ENCODE measurements at places on chromosomes 11 and 22.

- DNase-seq = no peak
Measured at GRCh38 chr11:825366-826226, 2.1 kb upstream of the CRACR2B start.

DNA sequence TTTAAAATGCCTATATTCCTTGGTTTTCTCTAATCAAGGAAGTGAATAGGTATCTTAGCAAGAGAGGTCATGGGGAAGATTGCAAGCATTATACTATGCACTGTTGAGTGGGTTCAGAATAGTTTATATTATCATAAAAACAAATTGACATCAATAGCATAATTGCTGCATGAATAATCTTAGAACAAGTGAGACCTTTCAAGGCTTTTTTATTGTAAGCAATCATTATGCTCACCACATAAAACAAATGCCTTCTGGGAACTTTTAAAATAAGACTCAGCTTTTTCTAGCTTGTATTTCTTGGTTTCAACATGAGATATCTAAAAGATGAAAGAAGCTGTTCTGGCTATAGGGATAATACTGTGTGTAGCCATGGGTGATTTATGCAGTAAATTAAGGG, 135.6 kb upstream of the ZC3H12C start:
- DNase-seq = no peak

- peak; percentile 23 for DNase-seq
Measured at GRCh38 chr11:34075178-34075820, 23.8 kb downstream of the CAPRIN1 start.

DNA sequence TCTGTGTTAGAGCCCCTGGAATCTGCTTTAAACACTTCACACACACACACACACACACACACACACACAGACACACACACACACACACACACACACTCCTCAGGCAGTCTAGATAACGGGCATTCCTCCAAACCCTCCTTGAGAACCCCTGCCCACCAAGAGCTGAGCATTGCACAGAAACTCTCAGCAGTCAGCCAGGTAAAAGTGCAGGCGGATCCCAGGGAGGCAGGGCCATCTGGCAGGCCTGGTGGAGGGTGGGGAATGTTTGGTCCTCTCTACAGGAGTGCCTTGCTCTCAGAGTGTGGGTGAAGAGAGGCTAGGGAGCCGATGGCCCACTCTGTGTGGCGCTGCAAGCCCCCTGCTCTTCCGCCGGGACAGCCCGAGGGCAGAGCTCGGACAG, 190.2 kb downstream of the BUD13 start:
- DNase-seq = no peak

GRCh38 chr11:44992181-44992582, 41.5 kb upstream of the TP53I11 start:
- no peak for DNase-seq

DNA sequence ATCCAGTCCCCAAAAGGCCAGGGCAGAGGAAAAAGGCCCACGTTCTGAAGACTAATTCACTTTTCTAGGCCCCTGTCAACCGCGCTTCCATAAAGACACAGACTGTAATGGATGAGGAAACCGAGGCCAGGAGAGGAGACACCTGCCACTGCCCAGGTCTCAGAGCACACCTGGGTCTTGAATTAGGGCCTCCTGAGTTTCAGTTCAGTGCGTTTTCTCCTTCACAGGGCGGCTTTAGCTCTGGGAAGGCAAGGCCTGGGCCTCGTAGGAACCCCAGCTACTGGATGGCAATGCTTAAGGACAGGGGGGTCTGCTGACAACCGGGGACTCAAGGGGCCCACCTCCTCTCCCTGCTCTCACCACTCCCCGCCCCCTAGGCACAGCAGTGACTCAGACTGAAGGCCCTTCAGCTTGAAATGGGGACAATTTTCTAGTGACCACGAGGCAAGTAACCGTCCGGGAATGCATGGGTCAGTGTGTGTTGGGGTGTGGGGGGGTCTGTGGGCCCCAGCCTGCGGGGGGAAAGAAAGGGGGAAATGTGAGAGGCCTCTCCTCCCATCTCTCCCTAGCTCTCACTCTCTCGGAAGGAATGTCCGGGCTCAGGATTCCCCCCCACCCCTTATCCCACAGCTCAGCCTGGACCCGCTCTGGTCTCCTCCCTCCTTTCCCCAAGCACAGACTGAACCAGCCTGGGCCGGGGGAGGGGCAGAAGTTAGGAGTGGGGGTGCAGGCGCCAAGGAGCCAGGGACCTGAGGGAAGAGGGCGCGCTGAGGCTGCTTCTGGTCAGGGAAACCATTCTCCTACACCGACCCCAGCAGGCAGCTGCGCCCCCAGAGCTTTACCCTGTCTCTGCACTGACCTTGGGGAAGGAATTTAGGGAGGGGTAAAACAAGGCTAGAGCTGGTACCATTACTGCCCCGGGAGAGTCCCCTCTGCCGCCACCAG, 17.2 kb downstream of the CREB3L1 start:
- no peak for DNase-seq

- no peak for DNase-seq
Measured at GRCh38 chr11:124760205-124760652, 1.9 kb downstream of the ESAM start.

- peak; percentile 30 for DNase-seq
Measured at GRCh38 chr11:92224407-92225124, at the start of gene FAT3. FAT3 (plus strand) TSS chr11:92224818; CDS start chr11:92352113, 127,295 bp downstream.

DNA sequence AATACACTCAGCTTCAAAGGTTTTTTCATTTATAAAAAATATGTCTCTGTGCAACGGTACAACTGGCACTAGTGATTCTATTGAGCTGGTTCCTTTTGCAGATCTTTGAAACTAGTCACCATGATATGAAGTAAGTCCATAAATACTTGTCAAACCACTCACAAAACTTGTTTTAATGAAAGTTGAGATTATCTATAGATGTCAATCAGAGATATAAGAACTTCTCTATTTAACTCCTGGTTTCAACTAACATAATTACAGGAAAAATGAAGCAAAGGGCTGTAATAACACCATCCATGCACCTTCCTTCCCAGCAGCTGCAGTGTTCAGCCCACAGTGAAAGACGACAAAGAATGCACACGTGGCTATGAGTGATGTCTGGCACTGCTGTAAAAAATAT, 44.7 kb downstream of the TMEM123 start:
- no peak for DNase-seq
